ENCODE measurements at places on chromosomes 7 and 10.

DNA sequence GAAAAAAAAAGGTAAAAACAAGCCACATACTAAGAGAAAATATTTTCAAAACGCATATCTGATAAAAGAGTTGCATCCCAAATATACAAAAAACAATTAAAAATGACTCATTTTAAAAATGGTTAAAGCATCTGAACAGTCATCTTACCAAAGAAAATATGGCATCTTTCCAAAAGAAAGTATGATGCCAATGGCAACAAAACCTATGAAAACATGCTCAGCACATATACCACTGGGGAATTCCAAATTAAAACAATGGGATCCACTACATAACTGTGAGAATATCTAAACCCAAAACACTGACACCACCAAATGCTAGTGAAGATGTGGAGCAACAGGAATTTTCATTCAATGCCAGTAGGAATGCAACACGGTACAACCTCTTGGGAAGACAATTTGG lies 39.3 kb downstream of the VSTM2A start:
- DNase-seq = no peak

DNA sequence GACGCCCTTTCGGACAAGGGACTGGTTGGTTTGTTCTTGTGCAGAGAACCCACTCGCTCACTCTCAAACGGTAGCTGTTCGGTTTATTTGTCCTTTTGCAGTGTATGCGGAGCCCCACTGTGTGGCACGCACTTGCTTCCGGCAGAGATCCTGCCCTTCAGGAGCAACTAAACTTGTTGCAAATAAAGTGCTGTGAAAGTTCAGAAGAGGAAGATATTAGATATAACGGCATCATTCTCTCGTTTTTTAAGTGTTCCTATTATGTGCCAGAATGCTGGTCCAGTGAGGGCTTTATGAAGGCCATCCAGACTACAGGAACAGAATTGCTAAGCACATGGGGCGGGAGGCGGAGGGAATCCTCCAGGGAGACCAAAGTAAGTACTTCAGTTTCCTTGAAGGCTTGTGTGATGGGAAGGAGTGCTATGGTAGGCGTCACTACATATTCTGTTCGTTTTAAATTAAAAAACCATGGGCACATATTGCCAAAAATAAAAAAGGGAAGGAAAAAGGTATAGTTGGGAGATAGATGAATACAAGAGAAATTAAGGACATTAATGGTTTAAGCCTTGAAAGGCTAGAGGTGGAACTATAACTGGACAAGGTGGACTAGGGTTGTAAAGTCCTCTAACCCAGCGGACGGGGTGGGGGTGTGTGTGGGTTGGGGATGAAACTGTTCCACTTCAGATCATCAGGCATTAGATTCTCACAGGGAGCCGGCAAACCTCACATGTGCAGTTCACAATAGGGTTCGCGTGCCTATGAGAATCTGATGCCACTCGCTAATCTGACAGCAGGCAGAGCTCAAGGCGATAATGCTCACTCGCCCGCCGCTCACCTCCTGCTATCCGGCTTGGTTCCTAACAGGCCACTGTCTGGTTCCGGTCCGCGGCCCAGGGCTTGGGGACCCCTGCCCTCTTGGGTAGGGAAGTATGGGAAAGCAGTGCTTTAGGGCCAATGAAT lies 704 bp upstream of the ERLIN1 start:
- no peak for DNase-seq

DNA sequence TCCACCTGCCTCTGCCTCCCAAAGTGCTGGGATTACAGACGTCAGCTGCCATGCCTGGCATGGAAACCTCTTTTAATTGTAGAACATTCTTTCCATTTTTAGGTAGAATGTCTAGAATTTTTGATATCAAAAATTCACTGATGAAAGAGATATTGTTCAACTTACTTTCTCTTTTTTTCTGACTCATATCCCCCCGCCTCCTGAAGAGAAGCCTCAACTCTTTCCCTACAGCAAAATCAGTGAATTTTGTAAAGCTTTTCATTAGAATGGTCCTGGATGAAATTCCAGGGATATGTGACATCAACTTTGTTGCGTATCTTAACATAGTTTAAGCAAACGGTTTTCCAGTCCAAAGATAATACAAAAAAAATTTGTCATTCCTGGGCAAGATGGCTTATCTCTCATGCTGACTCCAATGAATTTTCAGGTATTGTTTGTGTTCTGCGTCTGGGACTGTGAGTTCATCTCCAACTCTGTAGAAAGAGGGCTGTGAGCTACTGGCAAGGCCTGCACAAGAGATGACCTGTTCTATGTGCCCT lies 256.8 kb downstream of the BMPER start:
- no peak for DNase-seq

DNA sequence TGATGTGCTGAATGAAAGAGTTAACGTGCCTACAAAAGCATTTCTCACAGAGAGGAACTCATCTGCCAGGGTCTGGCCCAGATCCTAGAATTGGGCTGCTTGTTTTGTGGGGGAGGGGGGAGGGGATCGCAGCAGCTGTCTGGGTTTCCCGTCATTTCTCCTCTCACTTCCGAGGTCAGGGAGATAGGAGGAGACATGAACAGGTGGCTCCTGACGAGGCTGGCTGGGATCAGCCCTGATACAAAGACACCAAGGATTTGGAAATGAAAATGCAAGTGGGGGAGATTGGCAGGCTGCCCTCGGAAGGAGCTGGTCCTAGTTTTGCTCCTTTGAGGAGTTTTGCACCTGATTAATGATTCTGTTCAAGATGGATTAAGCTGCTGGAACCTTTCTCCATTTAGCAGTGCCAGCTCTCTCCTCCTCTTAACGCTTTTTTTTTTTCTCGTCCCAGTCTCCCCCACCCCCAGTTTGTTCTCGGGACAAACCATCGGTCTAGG lies 86.8 kb upstream of the KMT2C start:
- no peak for DNase-seq

- DNase-seq = no peak
Measured at GRCh38 chr10:132786476-132786883, 533 bp upstream of the NKX6-2 start.

DNA sequence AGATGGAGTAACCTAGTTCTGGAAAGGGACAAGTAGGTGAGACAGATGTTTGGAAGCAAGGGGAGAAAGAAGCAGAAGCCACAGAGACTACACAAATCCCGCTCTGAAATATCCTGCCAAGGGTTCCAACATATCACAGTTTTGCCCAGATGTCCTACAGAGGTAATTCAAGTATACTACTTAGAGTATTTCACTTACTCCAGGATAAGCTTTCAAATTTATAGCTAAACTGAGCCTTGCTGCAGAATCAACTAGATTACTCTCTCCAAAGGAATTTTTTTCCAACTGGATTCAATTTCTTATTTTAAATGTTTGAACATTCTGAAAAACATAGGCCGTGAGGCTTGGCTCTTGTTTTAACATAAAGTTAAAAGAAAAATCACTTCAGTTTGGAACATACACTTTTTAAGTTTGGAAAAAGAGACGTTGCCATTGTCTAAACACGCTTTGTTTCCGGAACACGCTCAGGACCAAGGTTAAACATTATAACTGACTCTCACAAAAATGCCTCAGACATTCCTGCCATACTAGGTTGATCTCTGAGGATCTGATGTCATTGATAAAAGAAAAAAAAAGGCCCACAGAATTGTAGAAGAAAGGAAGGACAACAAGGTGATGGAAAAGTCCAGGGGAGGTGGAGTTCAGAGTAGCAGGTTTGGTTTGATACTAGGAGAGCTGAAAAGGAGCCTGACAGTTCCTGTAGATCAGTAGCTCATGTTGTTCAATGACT lies 74.8 kb downstream of the FAM185A start:
- no peak for DNase-seq

- no peak for DNase-seq
Measured at GRCh38 chr7:25732766-25733217, 419.2 kb upstream of the NFE2L3 start.

DNA sequence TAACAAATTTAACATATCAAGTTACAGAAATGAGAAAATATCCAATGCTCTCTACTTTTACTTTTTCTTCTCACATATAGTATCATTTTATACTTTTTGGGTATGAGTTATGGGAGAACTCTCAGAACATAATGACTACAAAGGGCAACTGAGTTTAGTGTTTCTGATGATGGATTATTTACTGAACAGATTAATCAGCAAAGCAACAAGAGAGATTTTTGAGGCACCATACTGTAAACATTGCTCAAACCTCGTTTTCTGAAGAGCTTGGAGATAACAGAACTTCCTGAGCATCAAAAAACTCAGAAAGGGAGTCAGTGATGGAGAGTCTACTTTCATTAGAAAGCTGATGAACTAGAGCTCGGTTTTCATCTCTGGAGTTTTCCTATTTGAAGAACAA lies 84.8 kb upstream of the GSDME start:
- no peak for DNase-seq

GRCh38 chr10:43952760-43953159 lies 304.1 kb upstream of the ZNF32 start:
- DNase-seq = no peak

GRCh38 chr10:5948208-5948585 lies 29.1 kb downstream of the IL15RA start:
- no peak for DNase-seq

DNA sequence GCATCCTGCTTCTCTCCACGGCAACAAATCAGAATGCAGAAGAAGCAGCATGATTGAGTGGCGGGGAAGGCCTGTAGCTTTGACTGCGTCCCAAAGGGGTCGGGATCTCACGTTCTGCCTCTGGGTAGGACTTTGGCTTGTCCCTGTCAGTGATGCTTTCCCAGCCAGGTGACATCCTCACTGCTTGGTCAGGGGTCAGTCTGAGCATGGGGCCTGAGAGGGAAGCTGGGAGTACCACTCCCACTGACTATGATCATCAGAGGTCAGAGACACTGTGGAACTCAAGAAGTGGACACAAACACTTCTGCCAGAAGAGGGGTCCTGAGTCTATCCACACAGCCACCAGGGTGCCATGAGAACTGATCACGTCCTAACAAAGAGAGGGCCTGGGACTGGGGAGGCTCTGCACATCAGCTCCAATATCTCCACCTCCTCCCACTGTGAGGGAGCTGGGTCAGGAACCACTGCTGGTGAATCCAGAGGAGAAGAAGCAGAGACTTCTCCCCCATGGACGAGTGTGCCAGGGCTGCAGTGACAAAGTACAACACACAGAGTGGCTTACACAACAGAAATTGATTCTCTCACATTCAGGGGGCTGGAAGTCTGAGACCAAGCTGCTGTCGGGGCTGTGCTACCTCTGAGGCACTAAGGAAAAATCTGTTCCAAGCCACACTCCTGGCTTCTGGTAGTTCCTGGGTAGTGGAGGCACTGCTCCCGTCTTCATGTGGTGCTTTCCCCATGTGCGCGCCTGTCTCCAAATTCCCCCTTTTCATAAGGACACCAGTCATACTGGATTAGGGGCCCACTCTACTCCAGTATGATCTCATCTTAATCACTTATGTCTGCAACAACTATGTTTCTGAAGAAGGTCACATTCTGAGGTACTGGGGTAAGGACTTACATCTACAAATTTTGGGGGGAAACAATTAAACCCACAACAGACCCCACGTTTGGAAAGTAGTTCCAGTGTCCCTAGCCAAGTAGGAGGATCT lies 131.1 kb downstream of the CYP26A1 start:
- no peak for DNase-seq

DNA sequence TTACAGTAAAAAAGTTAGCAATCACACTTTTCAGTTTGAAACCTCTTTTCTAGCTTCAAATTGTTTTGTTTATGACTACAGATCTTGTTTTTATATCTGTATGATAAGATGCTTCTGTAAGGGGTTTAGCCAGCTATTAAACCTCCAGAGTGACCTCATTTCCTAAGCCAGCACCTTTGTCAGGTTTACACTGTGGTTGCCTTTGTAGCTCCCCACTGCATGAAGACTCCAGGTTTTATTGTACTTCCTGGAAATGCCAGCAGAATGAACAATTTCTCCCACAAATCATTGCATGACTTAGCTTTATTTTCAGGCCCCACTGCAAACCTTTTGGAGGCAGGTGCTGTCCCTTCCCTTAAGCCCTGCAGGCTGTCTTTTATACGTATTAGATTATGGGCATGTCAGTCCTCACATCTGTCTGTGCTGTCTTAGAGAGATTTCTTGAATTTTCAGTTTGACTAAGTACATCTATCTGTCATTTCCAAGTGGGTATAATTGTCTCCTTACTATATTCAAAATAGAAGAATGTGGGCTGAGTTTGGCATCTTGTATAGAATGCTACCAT lies 8.2 kb upstream of the AGR3 start:
- no peak for DNase-seq

DNA sequence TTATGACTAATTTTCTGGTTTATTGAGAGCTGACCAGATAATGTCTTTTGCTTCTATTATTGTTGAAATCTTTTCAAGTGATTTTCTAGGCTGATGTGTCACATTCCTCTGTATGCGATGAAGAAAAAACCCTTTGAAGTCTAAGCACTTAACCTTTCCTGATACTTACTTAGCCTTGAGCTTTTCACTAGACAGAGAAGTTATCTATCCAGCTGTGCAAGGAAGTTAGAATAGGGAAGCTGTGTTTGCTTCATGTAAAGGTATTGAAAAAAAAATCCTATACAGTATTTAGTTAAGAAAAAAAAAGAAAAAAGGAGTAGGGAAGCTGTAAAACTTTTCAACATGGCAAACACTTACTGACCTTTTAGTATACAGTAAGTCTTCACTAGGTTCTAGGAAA lies 117.6 kb upstream of the DNAJB12 start:
- no peak for DNase-seq

DNA sequence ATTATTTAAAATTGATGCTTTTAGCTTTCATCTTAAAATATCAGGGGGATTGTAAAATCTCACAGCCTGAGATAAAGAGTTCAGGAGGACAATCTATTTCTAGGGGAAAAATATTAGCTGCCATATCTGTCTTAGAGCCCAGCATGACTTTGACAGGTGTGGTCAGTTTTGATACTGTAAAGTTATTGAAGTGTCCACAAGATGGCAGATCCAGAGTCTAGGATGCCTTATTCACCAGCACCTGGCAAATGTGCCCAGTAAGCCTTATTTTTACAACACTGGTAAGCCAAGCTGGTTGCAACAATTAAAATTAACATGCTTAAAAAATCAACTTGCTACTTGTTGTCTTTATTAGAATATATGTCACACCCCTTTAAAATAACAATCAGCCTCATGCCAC lies 579.3 kb downstream of the SH2D4B start:
- no peak for DNase-seq

DNA sequence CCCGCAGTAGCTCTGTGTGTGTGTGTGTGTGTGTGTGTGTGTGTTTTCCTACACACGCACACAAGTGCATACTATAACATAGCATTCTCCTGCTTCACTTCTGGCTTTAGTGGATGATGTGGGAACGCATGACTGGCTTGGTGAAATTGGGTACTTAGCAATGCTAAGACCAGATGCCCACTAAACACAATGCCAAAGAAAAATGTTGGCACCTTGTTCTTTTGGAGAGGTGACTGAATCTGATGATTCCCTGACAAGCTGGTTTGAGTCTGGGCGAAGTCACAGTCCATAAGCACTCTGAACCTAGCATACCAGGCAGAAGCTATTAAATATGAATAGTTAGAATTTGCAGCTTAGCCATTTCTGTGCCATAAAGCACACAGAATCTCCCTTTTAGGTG lies 68.0 kb upstream of the CDCA7L start:
- DNase-seq = no peak

DNA sequence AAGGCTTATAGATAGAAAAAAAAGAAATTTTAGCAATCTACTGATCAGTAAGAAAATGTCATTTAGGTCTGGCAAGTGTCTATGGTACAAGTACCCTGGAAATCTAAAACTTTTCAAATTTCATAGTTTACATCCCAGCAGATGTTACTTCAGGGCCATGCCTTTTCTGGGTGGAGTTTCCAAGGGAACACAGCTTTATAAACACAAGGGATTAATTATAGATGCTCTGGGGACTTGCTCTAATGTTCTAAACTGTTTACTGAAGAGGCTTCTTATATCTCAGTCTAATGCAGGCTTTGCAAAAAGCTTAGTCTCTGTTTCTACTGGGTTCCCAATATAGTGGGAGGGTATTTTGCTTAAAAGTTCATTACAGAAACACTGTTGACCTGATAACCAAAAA lies 3.1 kb downstream of the CD36 start:
- DNase-seq = no peak
